Stimulated activated CD4-positive, alpha-beta T cell treated with anti-CD3 and anti-CD28 coated beads, Interleukin-15, amount 100 ng/mL, for 1 hour (primary cell): ENCODE measurements at places on chromosomes 1 and 21.

- no peak for DNase-seq
These were observed 10.4 kb downstream of the ARHGEF11 start for GRCh38 chr1:157035121-157035520.

- DNase-seq: no peak
These were observed 59.6 kb downstream of the EXTL2 start for GRCh38 chr1:100834777-100835660.

DNA sequence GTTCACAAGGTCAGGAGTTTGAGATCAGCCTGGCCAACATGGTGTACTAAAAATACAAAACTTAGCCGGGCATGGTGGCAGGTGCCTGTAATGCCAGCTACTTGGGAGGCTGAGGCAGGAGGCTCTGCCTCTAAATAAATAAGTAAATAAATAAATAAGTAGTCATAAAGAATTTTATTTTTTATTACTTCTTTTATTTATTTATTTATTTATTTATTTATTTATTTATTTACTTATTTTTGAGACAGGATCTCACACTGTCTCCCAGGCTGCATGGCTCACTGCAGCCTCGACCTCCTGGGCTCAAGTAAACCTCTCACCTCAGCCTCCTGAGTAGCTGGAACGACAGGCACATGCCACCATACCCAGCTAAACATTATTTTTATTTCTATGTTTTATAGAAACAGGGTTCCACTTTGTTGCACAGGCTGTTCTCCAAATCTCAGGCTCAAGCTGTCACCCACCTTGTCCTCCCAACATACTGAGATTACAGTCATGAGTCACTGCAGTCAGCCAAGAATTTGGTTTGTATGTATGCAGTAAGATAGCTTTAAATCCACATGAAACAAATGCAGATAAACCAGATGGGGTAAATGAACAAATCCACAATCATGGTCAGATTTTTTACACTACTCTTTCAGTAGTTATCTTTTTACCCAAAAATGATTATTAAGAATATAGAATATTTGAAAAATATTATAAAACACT is 523.3 kb upstream of the RGS18 start:
- no peak for DNase-seq

GRCh38 chr1:166785987-166786386 is 53.3 kb upstream of the POGK start:
- DNase-seq: no peak

DNA sequence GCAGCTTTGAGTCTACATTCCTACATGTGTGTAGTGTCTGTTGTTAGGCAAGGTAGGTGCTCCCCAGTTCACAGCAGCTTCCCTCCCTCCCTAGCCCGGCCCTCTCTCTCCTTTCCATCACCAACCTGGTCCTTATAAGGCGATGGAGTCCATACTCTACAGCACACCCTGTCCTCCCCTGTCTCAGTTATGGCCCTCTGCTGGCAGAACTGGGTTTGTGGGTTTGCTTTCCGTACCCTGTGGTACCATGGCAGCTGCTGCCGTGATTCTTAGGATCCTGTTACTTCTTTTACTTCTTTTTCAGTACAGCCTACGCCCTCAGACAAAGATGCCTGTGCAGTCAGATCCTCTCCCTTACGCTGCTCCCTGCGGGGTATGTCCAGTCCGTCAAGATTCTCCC is 31.7 kb downstream of the AK5 start:
- no peak for DNase-seq
